CD4-positive, alpha-beta T cell treated with Interferon gamma for 1 hour (primary cell): ENCODE measurements at places on chromosomes 4 and X.

GRCh38 chrX:16347968-16348670 is 180.8 kb downstream of the MAGEB17 start:
- DNase-seq, result no peak

DNA sequence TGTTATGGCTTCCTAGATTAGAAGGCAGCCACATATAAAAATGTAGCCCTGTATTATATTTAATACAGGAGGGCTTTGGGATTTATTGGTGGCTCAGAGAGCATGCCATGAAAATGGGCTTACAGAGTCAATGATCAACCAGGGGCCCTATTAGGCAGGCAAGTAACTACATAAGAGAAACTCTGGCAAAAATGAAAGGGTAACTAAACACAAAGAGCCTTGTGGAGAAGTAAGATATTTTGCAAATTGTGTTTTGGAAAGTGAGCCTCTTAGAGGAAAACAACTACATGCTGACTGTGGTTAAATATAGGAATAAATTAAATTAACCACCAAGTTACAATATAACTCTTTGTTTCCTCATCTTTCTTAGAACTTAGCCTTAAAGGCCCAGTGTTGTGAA is 5.5 kb downstream of the SAT1 start:
- no peak for DNase-seq

GRCh38 chr4:90080116-90080515 is 47.1 kb upstream of the CCSER1 start:
- no peak for DNase-seq

DNA sequence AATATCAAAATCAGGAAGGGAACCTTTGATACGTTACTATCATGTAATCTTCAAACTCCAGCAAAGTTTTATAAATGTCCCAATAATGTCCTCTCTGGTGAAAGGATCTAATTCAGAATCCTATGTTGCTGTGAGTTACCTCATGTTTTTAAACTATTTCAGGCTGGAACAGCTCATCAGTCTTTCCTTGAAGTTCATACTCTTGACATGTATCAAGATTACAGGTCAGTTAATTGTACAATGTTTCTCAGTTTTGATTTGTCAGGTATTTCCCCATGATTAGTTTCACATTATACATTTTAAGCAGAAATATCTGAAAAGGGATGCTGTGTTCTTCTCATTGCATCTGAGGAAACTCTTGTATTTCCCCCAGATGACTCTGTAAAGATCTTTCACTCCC is 136.5 kb upstream of the HS3ST1 start:
- no peak for DNase-seq

DNA sequence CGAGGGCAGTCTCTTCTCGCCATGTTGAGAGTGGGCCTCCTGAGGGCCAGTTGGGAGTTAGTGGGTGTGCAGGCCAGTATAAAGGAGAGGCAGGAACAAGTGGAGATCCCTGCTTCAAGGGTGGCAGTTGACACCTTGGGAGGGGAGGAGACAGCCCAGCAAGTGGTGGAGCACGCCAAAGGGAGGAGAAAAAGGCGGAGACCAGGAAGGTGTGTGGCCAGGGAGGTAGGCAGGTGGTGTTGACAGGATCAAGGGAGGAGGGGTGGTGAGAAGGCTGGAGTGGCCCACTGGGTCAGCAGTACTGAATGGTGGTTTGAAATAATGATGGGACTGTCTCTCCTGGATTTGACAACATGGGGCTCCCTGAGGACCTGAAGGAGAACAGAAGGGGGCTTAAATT is 32.6 kb downstream of the ZNF185 start:
- DNase-seq, result no peak

DNA sequence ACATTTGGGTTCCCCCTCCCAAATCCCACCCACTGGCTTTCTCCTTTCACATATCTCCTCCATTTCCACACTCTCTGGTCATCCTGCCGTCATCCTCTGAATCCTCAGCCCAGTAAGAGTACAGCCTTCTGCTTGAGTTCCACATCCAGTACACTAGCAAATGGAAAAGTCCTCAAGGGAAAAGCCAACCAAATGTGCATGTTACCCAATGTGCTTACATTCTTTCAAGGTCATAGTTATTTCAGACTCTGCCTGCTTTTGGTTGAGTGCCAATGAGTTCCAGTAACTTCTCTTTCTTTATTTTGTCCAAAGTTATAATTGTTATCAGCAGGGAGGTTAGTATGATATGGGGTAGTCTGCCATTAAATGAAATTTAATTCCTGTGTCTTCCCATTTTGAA is 78.1 kb downstream of the SRPX start:
- DNase-seq, result no peak

DNA sequence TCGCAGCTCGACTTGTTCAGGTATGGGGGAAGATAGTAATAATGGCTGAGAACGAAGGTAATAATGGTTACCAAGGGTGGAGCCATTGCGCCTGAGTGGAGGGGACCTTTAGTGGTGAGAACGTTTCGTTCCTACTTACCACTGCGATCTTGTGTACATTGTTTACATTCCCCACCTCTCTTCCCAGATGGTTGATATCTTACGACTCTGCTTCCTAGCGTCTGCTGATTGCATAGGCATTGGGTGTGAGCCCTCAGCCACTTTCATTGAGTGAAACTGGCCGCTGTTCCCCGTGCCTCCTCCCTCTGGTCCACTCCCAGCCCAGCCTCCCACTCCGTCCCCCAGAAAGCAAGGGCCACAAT is 850 bp downstream of the IGBP1 start:
- DNase-seq, result no peak

- DNase-seq, result no peak
Measured at GRCh38 chr4:101104312-101105052, 242.8 kb downstream of the PPP3CA start.

DNA sequence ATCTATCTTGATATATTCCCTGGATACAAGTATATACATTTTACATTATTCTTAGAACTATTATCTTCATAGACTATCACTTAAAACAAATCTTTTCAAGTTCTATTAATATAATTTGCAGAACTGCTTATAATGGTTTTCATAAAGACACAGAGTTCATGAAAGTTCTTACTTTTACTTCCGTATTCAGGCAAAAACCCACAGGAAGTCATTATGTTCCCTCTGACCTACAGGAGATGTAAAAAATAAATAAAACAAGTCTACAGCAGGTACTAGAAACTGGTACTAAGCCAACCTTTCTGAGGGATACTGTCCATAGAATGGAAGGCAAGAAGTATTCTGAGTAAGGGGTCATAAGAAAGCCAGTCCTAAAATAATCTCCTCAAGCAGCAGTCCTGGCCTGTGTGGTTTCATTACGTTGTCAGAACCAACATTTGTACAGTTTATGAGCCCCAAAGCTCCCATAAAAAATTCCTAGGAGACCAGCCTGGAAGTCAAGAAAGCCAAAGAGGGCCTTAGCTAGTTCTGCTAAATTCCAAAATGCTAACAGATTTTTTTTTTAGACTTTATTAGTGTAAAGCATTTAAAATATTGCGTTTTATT is 68.6 kb downstream of the CAMK2D start:
- DNase-seq, result no peak

GRCh38 chr4:155582971-155583437 is 83.6 kb upstream of the GUCY1A1 start:
- DNase-seq, result no peak

- DNase-seq, result no peak
Measured at GRCh38 chr4:8086783-8087445, 71.7 kb downstream of the ABLIM2 start.

- no peak for DNase-seq
Measured at GRCh38 chr4:27861381-27861787, 1000.7 kb downstream of the STIM2 start.

GRCh38 chr4:147334478-147334877 is 146.4 kb upstream of the EDNRA start:
- no peak for DNase-seq

- no peak for DNase-seq
Measured at GRCh38 chrX:46582325-46582724, 8.8 kb downstream of the CHST7 start.

- no peak for DNase-seq
Measured at GRCh38 chr4:124433500-124433899, 279.0 kb downstream of the ANKRD50 start.

DNA sequence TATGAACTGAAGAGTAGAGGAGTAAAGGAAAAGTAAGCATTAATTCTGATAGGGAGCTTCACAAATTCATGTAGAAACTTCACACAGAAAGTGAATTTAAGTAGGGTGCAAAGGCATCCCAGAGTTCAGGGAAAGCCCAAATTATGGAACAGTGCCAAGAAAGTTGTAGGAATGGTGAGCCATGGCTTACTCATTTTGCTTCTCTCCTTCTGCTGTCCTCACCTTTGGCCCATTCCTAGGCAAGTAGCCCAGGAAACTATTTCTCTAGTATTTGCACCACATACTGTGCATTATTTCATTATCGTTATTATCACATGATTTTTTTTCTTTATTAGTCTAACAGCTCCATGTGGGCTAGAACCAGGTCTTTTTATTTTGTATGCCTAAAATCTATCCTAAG is 34.9 kb upstream of the IL1RAPL1 start:
- DNase-seq, result no peak

DNA sequence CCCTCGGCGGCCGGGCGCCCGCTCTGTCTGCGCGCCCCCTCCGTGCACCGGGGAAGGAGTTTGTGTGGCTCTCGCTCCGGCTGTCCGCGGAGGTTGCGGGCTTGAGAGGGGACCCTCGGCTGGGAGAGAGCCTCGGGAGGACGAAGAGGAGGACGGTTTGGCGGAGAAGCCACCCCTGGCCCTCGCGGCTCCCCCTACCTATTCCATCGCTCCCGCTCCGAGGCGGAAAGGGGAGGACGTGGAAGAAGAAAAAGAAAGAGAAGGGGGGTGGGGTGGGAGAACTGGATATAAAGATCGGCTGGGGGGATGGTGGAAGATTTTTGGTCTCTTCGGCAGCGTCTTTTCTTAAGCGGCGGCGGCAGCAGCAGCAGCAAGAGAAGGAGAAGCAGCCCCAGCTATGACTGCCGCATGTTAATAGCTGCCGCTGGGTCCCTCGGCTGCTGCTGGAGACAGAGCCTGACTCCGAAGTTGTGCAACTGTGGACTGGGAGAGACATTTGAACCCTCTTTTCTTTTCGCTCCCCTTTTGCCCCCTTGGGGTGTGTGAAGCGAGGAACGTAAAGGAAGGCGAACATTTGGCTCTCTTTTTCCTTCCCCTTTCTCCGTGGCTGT is 895 bp downstream of the ADGRL3 start:
- no peak for DNase-seq

DNA sequence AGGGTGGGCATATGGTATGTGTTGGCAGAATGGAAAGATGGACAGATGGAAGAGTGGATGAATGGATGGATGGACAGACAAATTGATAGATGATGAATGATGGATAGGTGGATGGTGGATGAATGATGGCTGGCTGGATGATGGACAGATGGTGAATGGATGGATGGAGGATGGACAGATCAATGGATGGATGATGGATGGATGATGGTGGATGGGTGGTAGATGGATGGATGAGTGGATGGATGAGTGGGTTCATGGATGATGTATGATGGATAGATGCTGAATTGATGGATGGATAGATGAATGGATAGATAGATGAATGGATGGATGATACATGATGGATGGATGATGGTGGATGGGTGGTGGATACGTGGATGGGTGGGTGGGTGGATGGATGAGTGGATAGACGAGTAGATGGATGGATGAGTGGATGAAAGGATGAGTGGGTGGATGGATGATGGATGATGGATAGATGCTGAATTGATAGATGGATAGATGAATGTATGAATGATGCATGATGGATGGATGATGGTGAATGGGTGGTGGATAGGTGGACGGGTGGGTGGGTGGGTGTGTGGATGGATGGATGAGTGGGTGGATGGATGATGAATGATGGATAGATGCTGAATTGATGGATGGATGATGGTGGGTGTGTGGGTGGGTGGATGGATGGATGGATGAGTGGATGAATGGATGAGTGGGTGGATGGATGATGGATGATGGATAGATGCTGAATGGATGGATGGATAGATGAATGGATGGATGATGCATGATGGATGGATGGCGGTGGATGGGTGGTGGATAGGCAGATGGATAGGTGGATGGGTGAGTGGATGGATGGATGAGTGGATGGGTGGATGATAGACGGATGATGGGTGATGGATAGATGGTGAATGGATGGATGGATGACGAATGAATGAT is 249.6 kb downstream of the AFAP1 start:
- no peak for DNase-seq

GRCh38 chrX:107485013-107485412 is 35.6 kb downstream of the FRMPD3 start:
- no peak for DNase-seq

- DNase-seq, result no peak
Measured at GRCh38 chr4:76984127-76984526, 34.6 kb downstream of the SEPTIN11 start.

GRCh38 chrX:115368876-115369275 is 79.4 kb downstream of the LUZP4 start:
- no peak for DNase-seq
